ENCODE measurements at places on chromosomes 2 and 18. TPM values are rescaled to one million over a fixed set of nuclear protein-coding genes. Genes with fewer than 3 reads are reported as not detected.
A peak's percentile ranks its signal among the peaks of the same experiment; 100 is the strongest.

DNA sequence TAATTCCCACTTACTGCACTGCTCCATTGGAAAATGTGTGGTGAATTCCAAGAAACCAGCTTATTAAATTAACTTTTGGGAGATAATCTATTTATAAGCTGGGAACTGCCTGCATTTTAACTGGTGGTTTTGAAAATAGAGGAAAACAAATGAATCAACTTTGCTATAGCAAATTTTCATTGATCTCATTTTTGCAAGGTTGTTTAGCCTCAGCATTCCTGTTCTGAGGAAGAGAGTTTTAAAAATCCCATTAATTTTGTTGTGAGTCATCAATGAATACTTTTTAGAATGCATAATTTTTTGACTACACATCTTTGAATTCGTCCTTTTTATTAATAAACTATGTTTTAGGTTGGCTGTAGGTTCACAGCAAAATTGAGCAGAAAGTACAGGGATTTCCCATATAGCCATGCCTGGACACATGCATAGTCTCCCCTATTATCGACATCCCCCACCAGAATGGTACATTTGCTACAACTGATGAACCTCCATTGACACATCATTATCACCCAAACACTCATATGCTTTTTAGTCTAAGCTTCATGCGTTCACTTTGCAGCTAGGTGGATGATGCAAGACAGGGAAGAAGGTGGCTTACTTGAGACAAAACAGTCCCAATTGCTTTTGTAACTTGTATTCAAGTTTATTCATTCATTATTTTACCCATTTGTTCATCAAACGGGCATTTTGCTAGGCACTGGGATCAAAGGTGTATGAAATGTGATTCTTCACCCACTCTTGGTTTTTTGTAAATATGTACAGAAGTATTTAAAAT, 106.9 kb downstream of the ZNF521 start:
- DNase-seq: no peak

DNA sequence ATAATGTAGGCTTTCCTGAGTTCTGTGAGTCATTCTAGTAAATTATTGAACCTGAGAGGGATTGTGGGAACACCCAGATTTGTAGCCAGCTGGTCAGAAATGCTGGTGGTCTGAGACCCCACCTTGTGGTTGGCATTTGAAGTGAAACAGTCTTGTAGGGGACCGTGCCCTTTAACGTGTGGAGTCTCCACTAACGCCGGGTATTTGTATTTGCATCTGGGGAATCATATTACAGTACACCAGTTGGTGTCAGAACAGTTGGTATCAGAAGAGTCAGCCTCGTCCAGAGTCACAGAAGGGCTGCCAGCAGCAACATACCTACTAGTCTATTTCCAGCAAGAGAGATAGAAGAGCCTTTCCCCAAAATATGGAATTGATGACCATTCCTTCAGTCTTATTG, 38.3 kb upstream of the PTPN4 start:
- DNase-seq: no peak

DNA sequence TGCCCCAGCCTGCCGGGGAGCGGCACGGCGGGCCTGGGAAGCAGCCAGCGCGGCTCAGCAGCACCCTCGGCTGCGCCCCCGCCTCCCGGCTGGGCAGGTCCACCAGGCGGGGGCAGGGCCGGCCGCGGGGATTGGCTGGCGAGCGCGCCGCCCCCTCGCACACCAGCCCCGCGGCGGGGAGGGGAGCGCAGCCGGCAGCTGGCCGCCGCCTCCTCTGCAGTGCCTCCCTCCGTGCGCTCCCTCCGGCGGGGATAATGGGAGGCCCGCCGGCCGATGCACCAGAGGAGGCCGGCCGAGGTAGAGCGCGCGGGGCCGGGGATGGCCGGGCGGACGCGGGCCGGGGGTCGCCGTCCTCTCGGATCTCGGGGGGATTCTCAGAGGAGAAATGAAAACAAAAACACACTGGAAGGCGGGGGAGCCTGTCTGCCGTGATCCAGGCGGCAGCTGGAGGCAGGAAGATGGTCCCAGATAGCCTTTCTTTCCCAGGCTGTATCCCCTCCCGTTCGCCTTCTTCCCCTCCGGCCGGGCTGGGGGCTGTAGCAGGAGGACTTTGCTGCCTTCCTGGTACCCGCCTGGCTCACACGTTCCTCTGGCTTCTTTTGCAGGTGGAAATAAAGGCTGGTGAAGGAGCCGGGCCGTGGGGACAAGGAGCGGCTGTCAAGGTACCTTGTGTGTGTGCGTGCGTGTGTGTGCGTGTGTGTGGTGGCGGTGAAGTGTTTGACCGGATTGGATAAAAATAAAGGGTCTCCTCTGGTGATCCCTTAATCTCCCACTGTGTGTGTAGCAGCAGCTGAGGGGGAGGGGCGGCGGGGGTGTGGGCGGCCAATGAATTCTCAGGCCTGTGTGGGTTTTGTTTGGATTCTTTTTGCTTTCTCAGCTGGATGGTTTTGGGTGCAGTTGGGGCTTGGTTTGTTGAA, 18.1 kb downstream of the TET3 start:
- peak; percentile 87 for DNase-seq

GRCh38 chr2:72182547-72182946, 34.9 kb upstream of the CYP26B1 start:
- DNase-seq: no peak

- no peak for DNase-seq
These were observed 17.7 kb downstream of the TANK start for GRCh38 chr2:161177969-161178368.

GRCh38 chr2:241666627-241667400, 19.8 kb downstream of the DTYMK start:
- DNase-seq: no peak

DNA sequence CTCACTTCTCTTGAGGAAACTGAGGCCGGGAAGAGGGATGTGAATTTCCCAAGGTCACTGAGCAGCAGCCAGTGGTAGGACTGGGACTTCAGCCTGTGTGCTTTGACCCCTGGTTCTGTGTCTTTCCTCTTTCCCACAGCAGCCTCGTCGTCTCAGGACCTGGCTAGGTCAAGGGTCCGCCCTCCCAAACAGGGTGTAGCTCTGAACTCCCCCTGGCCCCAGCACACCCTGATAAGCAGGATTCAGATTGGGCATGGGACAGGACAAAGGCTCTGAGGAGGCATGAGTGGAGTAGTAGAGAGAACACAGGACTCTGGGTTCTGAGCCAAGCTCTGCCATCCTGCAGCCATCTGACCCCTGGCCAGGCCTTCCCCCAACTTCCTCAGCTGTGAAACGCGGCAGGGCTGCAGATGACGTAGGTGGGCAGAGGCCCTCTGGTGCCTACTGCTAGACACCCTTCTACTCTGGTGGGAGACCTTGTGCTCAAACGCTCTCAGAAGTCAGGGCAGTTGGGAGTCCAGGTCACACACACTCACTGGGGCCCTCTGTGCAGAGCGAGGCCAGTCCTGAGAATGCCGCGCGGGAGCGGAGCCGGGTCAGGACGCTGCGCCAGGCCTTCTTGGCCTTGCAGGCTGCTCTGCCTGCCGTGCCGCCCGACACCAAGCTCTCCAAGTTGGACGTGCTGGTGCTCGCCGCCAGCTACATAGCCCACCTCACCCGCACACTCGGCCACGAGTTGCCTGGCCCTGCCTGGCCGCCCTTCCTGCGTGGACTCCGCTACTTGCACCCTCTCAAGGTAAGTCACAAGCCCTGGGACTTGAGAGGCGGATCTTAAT, 984 bp downstream of the TCF23 start:
- no peak for DNase-seq

- DNase-seq: no peak
These were observed 14.1 kb downstream of the MC4R start for GRCh38 chr18:60358516-60358915.

DNA sequence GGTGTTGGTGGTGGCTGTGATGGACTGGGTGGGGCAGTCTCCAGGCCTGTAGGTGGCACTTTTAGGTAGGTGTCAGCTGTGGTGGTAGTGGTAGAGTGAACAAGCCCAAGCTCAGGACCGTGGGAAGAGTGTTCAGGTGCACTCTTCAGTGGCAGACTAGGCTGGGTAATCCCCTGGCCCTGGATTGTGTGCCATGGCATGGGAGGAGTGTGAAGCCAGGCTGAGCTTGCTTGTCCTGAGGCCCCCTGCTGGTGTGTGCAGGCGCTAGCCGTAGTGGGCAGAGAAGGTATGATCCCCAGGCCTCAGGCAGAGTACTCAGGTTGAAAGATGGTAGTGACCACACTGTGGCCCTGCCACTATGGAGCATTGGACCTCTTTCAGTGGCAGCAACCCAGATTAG, 850.3 kb downstream of the DSC3 start:
- DNase-seq: no peak

- DNase-seq: no peak
These were observed 161.0 kb downstream of the RAPGEF4 start for GRCh38 chr2:172896661-172897081.

DNA sequence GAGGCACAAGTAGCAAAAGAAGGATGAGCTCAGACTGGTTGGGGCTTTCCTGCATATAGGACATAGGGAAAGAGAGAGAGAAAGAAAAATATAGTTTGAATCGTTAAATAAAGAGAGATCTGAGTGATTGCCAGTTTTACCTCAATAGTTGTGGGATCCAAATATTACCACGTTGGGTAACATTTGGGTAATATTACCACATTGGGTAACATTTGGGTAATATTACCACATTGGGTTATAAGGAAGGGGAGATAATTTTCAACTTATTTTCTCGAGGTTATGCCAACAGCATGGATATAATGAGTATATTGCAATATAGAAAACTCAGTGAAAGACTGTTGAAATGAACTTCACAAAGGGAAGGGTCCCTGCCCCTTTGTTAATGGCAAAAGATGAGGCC, 20.7 kb downstream of the SP140 start:
- no peak for DNase-seq

The GREB1 gene
- total RNA-seq: 2.4 TPM

The SCN3A gene
- total RNA-seq: 0.24 TPM

The ZSWIM2 gene
- not detected for total RNA-seq
